Nucleus accumbens (tissue), 56 donors: ENCODE measurements at places on chromosomes 12 and 14.

- DNase-seq: no peak
These were observed 38.8 kb downstream of the FAM222A start for GRCh38 chr12:109752117-109753053.

GRCh38 chr12:109999983-110000505, 814 bp downstream of the ANKRD13A start:
- peak; percentile 32 for DNase-seq

DNA sequence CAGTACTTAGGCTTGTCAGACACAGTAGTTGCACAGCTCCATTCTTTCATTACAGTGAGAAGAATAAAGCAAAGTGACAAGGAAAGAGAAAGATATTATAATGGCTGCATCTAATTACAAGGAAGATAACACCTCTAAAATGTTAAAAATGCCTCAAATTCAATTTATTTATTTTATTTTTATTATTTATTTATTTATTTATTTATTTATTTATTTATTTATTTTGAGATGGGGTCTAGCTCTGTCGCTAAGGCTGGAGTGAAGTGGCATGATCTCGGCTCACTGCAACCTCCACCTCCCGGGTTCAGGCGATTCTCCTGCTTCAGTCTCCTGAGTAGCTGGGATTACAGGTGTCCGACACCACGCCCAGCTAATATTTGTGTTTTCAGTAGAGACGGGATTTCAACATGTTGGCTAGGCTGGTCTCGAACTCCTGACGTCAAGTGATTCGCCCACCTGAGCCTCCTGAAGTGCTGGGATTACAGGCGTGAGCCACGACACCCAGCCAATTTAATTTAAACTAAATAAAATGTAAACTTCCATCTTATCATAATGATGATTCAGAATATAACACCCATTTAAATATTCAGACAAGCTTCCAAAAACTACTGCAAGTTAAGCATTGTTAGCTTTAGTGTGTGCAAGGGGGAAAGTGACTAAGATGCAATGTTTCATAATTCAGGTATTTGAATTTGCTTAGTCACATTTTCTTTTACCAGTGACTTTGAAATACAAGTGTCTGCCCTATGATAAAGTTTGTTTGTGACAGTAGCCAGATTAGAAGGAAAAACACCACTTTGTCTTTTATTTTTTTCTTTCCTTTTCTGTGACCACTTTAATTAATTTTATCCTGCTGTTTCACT, 2.4 kb upstream of the CFAP54 start:
- no peak for DNase-seq

GRCh38 chr14:75283162-75283832, 4.7 kb downstream of the FOS start:
- DNase-seq: no peak

DNA sequence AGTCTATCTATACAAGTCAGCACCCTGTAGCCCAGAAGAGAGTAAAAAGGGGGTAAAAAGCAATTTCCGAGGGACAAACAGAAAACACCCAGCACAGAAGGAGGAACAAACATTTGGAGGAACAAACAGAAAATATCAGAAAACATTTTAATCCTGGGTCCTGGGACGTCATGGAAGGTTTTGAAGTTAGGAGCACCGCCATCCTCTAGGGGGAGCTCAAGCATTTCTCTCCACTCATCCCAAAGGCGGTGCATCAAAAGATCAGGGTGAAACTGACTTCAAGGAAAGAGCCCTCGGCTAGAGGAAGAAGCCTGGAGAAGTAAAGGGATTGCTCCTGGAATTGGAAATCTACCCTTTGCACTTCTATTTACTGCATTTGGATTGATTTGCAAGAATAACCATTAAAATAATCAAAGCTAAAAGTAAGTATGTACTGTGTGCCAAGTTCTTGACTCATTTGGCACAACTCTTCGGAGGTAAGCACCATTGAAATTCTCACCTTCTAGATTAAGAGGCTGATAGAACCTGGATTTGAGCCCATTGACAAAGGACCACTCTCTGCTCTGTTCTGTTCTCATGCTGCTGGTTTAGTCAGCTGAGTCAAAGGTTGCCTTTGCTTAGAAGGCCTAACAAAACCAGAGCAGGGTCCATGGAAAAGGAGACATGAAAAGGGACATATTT, 17.2 kb upstream of the POC1B start:
- DNase-seq: peak; percentile 57

DNA sequence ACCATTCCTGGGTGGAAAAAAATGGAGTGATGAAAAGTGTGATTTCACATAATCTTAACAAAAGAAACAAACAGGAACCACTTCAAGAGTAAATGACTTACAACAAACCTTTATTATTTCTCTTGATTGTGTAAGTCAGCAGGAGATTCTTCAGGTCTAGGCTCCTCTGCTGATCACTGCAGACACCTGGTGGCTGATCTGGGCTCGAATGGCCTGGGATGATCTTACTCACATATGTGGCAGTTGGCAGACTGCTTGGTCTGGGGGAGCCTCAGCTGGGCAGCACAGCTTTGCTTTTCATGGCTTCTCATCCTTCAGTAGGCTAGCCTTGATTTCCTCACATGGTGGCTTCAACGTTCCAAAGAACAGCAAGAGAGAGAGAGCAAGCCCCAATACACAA, 215.4 kb upstream of the PRICKLE1 start:
- DNase-seq: no peak

- DNase-seq: no peak
These were observed 357.4 kb upstream of the PRICKLE1 start for GRCh38 chr12:42946871-42947381.
